ENCODE measurements at places on chromosomes 4 and X.
A peak's percentile ranks its signal among the peaks of the same experiment; 100 is the strongest.

DNA sequence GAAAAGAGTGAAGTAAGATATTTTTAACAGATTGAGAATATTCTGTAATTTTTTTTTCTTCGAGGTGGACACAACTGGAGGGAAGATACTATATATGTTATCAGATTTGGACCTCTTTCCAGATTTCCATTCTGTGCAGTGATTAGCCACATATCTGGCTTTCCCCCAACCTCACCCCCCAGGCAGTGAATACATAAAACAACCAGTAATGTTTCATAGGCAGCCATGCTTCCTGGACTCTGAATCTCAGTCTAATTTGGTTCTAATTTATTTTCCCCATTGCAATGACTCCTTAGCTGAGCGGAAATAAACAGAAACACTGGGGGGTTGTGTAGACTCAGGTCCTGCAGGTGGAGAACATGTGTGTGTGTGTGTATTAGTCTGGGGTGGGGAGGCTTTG is 226.5 kb downstream of the FBXW7 start:
- DNase-seq = no peak
- H3K27ac ChIP-seq = no peak overlapping the region
- H3K4me3 ChIP-seq = no peak overlapping the region
- H3K4me1 ChIP-seq = no peaks in the 10 kb centered on the region
- H3K27me3 ChIP-seq = no peaks in the 10 kb centered on the region
- no peaks in the 10 kb centered on the region for H3K36me3 ChIP-seq

DNA sequence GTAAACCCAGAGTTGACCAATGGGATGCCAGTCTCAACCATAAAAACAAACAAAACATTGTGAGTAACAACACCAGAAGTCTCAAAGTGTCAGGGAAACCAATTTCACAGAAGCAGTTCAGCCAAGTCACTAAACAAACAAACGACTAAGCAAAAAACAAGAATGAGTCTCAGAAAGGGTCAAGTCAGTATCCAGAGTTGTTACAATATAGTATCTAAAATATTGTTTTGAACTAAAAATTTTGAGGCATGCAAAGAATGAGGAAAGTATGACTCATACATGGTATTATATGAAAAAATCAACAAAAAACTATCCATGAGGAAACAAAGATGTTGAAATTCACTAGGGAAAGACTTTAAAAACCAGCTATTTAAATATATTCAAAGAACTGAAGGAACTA is 70.6 kb downstream of the AR start:
- H3K27me3 ChIP-seq = no peaks in the 10 kb centered on the region
- no peaks in the 10 kb centered on the region for H3K4me1 ChIP-seq
- DNase-seq = no peak

- no peaks in the 10 kb centered on the region for H3K4me1 ChIP-seq
- H3K36me3 ChIP-seq = no peaks in the 10 kb centered on the region
- no peaks in the 10 kb centered on the region for H3K27me3 ChIP-seq
- no peak overlapping the region for H3K4me3 ChIP-seq
- H3K27ac ChIP-seq = no peak overlapping the region
Observed at GRCh38 chrX:94455782-94456181, 781.8 kb downstream of the FAM133A start.

DNA sequence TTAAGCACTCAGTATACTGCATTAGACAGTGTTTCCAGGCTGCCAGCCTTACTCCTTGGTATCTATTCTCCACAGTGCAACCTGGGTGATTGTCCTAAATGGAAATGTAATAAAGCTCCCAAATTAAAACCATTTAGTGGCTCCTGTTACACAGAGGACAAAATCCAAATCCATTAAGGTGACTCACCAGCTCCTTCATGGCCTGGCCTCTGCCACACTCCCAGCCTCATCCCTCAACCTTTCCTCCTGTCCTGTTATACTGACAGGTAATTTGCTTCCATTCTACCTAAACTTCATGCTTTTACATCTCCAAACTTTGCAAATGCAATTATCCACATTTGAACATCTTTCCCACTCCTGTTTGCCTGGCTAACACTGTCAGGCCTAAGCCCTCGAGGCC is 140.3 kb downstream of the INPP4B start:
- peak overlapping the region; percentile 16 for H3K4me3 ChIP-seq
- H3K27ac ChIP-seq = no peak overlapping the region
- no peaks in the 10 kb centered on the region for H3K27me3 ChIP-seq
- no peak for DNase-seq
- peaks cover 67% of the 10 kb centered on the region for H3K4me1 ChIP-seq

DNA sequence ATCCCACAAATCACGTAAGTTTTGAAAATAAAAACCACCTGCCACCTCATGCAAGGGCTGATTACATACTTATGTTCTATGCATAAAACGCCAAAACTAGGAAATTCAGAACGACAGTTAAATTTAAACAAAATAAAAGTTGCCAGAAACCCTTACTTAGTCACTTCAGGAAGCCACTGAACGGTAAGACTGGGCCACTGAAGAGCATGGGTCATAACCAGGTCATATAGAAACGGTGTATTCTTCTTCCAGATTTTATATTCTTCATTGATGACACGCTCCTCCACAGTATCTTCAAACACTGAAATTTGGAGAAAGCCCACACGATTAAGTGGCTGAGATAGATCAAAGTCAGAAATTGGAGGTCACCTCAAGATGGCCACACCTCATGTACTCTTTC is 1.2 kb downstream of the RBBP7 start:
- DNase-seq = no peak
- peaks cover 33% of the 10 kb centered on the region for H3K4me1 ChIP-seq
- peak overlapping the region; percentile 74 for H3K4me3 ChIP-seq
- peak overlapping the region; percentile 65 for H3K27ac ChIP-seq
- no peaks in the 10 kb centered on the region for H3K36me3 ChIP-seq

DNA sequence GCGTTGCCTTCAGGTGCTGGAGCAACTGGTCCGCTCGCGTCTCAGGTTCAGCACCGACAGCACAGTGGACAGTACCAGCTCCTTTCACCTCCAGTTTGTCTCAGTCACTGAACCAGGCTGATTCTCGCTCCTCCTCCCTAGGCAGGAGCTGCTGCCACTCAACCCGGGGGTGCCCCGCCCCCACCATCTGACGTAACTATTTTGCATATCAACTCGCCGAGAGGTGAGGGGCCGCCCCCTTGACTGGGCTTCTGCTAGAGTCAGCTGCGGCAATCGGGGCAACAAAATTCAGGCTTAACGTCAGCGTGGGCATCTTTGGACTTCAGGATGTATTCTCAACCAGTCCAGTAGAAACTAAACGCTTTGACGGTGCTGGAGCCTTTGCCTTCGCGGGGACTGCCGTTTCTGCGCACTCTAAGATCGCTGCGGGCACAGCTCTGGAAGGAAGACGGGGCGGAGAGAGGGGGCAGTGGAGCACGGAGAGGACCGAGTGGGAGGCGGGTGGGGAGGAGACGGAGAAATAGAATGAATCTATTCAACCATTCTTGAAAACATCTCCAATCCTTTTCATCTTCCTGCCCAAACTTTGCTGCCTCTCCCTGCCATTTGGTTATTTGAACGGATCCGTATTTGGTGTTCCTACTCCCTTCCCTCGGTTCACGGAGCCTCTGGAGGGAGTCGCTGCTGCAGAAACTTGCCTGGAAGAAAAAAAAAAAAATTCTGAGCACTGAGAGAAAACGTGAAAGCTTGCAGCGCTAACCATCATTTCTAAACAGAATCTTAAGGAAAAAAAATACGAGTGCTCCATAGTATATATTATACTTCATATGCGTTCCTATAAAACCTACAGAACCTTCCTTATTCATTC is at the start of gene FSTL5:
Gene FSTL5, minus strand, starts transcription at position 109 of the 868 bp plus-strand sequence. CDS start 52,604 bp downstream, outside the sequence.
- no peaks in the 10 kb centered on the region for H3K4me1 ChIP-seq
- H3K27me3 ChIP-seq = no peaks in the 10 kb centered on the region
- no peak for DNase-seq

GRCh38 chr4:125486351-125486750 is 171.6 kb downstream of the FAT4 start:
- H3K36me3 ChIP-seq = no peaks in the 10 kb centered on the region
- no peak overlapping the region for H3K4me3 ChIP-seq
- H3K4me1 ChIP-seq = no peaks in the 10 kb centered on the region
- no peak overlapping the region for H3K27ac ChIP-seq
- no peak for DNase-seq

- no peaks in the 10 kb centered on the region for H3K36me3 ChIP-seq
- no peaks in the 10 kb centered on the region for H3K27me3 ChIP-seq
- H3K27ac ChIP-seq = no peak overlapping the region
Observed at GRCh38 chr4:159195361-159195769, 92.5 kb downstream of the RAPGEF2 start.

GRCh38 chr4:151204925-151205524 is 71.9 kb upstream of the PRSS48 start:
- H3K4me3 ChIP-seq = no peak overlapping the region
- no peaks in the 10 kb centered on the region for H3K4me1 ChIP-seq
- no peak overlapping the region for H3K27ac ChIP-seq
- DNase-seq = no peak
- no peaks in the 10 kb centered on the region for H3K27me3 ChIP-seq

DNA sequence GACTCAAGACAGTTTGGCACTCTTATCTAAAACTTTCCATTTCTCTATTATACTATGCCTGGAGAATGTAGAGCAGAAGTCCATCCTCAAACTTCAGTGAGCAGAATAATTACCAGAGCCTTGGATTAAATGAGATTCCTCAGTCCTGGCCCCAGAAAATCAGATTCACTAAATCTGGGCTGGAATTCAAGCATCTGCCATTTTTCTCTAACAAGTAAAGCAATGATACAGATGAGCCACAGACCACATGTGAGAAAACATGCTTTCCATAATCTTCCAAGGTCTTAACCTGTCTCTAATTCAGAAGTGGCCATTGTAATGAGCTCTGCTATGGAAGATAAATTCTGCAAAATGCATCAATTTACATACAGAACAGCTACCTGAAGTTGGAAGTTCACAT is 25.4 kb downstream of the SOWAHB start:
- H3K4me3 ChIP-seq = no peak overlapping the region
- no peak for DNase-seq
- no peaks in the 10 kb centered on the region for H3K27me3 ChIP-seq
- H3K36me3 ChIP-seq = no peaks in the 10 kb centered on the region
- no peak overlapping the region for H3K27ac ChIP-seq
- H3K4me1 ChIP-seq = no peaks in the 10 kb centered on the region

DNA sequence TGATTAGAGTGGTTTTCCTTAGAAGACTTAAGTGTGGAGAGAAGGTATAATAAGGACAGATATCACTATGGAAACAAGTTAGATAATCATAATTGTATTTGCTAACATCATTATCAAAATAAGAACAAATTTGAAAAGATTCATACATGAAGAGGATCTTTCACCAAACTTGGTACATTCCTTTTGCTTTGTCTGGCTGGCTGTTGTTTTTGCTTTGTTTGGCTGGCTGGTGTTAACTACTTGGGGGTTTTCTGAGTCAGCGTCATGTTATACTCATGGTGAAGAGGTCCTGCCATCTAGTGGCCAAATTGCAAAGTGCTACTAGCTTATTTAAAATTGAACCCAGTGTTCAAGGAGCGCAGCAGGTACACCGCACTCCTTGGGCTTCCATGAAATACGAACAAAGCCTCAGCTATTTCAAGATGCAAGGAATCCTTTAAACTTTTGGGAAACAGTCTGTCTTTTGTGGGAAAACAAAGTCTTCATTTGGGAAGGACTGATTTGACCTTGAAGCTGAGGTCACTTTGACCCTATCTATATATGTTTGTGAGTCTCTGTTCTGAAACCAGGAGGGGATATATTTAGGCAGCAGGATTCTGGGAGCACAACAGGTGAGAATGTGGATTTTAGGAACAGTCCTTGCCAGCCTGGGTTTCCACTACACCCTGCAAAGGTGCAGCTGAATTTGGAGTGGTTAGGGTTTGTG is 129.7 kb downstream of the PLS3 start:
- no peaks in the 10 kb centered on the region for H3K36me3 ChIP-seq
- H3K4me3 ChIP-seq = no peak overlapping the region
- no peak overlapping the region for H3K27ac ChIP-seq
- DNase-seq = no peak

DNA sequence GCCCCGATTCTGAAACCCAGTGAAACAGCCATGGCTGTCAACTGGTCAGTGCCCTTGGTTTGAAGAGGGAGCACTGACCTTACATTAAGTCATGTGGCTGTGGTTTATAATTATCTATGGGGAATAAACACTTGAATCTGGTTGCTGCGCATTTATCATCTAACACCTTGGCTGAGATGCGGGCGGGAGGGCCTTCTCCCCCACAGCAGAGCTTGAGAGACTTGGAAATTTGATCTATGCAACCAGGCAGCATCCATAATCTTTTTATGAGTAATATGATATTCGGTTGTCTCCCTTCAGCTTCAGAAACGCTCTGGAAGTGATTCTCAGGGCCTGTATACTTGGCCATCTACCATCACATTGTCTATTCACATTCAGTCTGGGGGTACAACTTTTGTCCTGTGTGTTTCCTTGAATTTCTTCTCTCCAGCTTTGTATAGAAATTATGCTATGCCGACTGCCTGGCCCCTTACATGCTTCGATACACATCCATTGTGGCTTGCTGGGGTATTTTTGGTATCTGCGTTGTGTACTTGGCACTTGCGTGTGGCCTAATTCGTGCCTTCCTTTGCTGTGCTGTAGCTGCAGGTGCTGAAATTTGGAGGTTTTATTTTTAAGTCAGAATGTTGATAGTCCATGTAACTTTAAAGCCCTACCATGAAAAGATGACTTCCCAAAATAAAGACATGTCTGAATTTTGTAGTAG is 321.6 kb downstream of the ARHGAP10 start:
- no peak for DNase-seq
- peaks cover 71% of the 10 kb centered on the region for H3K4me1 ChIP-seq
- H3K4me3 ChIP-seq = peak overlapping the region; percentile 32
- no peak overlapping the region for H3K27ac ChIP-seq
- no peaks in the 10 kb centered on the region for H3K27me3 ChIP-seq
- H3K36me3 ChIP-seq = no peaks in the 10 kb centered on the region

DNA sequence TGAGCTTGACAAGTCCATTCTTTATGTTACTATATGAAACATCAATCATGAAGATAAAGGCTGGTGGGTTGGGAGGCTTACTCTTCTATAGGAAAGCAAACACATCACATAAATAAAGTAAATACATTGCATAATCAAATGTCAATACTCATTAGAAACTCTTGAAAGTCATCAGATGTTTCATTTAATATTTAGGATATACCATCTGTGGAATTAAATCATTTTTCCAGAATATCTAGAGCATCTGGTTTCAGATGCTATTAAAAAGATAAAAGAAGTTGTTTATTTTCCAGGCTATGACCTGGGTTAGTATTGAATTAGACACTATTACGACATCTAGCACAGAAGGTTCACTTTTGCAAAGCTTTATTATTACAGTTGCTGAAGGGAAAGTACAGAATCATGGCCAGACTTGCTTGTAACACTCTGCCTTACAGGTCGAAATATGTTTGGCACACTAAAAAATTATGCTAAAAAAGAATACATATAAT is 72.6 kb downstream of the METTL14 start:
- H3K36me3 ChIP-seq = peaks cover 6% of the 10 kb centered on the region
- H3K27ac ChIP-seq = no peak overlapping the region
- no peaks in the 10 kb centered on the region for H3K4me1 ChIP-seq
- DNase-seq = no peak
- no peaks in the 10 kb centered on the region for H3K27me3 ChIP-seq

All from CD8-positive, alpha-beta memory T cell (primary cell).